ENCODE measurements at places on chromosomes 6 and 20. TPM values are rescaled to one million over a fixed set of nuclear protein-coding genes. Genes with fewer than 3 reads are reported as not detected.

Gene MLN
- total RNA-seq: not detected

Gene FAM184A
- total RNA-seq: not detected

Gene GSTA5
- not detected for total RNA-seq

Gene FOXQ1
- 5.3 TPM for total RNA-seq

Gene CALHM6
- not detected for total RNA-seq

Gene MYBL2
- total RNA-seq: 77.2 TPM

Gene SESN1
- 10.8 TPM for total RNA-seq

Gene SLC13A3
- 0.02 TPM for total RNA-seq

Gene FHL5
- not detected for total RNA-seq

Gene HLA-F
- total RNA-seq: 5.1 TPM

Gene CENPW
- total RNA-seq: 40.0 TPM

Gene RUNX2
- total RNA-seq: 1.4 TPM

Gene PRKN
- 0.24 TPM for total RNA-seq

Gene FERMT1
- total RNA-seq: 16.5 TPM

Gene MAPK13
- 0.49 TPM for total RNA-seq

Gene TMEM200A
- total RNA-seq: 0.05 TPM

Gene XKR7
- total RNA-seq: not detected

Gene VNN1
- total RNA-seq: 0.07 TPM

Gene CST5
- total RNA-seq: not detected

Gene KCNG1
- total RNA-seq: 35.1 TPM

Gene IPCEF1
- 0.07 TPM for total RNA-seq

Gene SIRPB1
- total RNA-seq: 0.43 TPM

Gene SNAI1
- total RNA-seq: 12.6 TPM

Gene C6orf132
- 3.7 TPM for total RNA-seq

Gene RHAG
- total RNA-seq: not detected

Gene MYLK4
- total RNA-seq: 0.10 TPM

Gene SLC17A9
- 0.03 TPM for total RNA-seq

Gene OR2J3
- not detected for total RNA-seq

Gene ELOVL2
- total RNA-seq: 6.5 TPM

Gene SULF2
- 22.1 TPM for total RNA-seq

Gene SOX18
- total RNA-seq: 2.9 TPM

Gene ETV7
- total RNA-seq: 0.08 TPM

Gene SIRPG
- total RNA-seq: not detected

Gene IP6K3
- 2.4 TPM for total RNA-seq

Gene LINC00237
- total RNA-seq: not detected

Gene SAMD3
- total RNA-seq: not detected

Gene TRIM31
- total RNA-seq: 0.72 TPM

Gene ABHD12
- total RNA-seq: 160 TPM

Gene ZNF512B
- total RNA-seq: 13.7 TPM
